ENCODE measurements at places on chromosomes 1 and 21. TPM values are rescaled to one million over a fixed set of nuclear protein-coding genes. Genes with fewer than 3 reads are reported as not detected.

- peaks cover 8% of the 10 kb centered on the region for H3K4me1 ChIP-seq
- DNase-seq = no peak
- H3K4me3 ChIP-seq = no peak overlapping the region
- H3K27ac ChIP-seq = no peak overlapping the region
These were observed 71.9 kb downstream of the CD34 start for GRCh38 chr1:207839083-207839413.

DNA sequence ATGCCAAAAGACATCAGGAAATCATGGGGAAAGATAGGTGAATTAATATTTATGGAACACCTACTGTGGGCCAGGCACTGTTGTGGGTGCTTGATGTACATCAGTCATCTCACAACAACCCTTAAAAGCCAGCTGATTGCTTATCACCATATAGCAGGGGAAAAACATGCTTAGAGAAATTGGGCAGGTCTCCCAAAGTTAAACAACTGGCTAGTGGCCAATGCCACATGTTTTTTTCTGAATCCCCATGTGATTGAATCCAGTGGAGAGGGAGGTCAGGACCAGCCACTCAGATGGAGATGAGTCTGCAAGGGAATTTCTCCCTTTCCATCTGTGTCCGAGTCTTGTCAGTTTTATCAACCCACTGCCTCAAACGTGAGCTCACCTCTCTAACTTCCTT, 33.5 kb downstream of the UTP25 start:
- H3K27ac ChIP-seq = no peak overlapping the region
- H3K36me3 ChIP-seq = no peaks in the 10 kb centered on the region
- H3K27me3 ChIP-seq = no peaks in the 10 kb centered on the region

GRCh38 chr1:46646331-46646730, 21.8 kb downstream of the ATPAF1 start:
- H3K4me1 ChIP-seq = peaks cover 8% of the 10 kb centered on the region
- H3K36me3 ChIP-seq = no peaks in the 10 kb centered on the region
- no peak overlapping the region for H3K4me3 ChIP-seq
- no peaks in the 10 kb centered on the region for H3K27me3 ChIP-seq
- DNase-seq = no peak

- no peaks in the 10 kb centered on the region for H3K27me3 ChIP-seq
- no peak overlapping the region for H3K4me3 ChIP-seq
- H3K36me3 ChIP-seq = no peaks in the 10 kb centered on the region
- H3K4me1 ChIP-seq = no peaks in the 10 kb centered on the region
- peak; percentile 42 for DNase-seq
- H3K27ac ChIP-seq = no peak overlapping the region
These were observed 38.2 kb upstream of the H6PD start for GRCh38 chr1:9196129-9197040.

DNA sequence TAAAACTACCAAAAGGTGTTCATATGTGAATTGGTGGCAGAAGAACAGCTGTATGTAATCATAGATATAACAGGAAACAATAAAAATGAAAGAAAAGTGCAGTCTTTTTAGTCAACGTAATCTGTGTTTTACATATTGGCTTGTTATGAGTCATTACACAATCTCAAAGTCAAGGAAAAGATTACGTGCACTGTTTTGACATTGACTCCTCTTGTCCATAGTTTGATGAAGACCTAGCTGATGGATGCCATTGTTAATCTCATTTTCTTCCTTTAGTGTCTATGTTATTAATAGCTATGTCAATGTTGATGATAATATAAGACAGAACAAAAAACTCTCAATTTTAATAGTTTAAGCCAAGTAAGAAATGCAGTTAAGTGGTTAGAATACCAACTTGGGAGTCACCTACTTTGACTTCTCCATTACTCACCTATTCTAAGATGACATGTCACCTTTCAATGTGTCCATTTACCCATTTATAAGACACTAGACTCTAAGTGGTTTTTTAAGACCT, 84.5 kb upstream of the SAMSN1 start:
- H3K36me3 ChIP-seq = no peaks in the 10 kb centered on the region
- H3K4me3 ChIP-seq = no peak overlapping the region
- no peaks in the 10 kb centered on the region for H3K27me3 ChIP-seq
- H3K27ac ChIP-seq = no peak overlapping the region

GRCh38 chr1:19222979-19223824, 13.1 kb upstream of the UBR4 start:
- H3K36me3 ChIP-seq = no peaks in the 10 kb centered on the region
- H3K4me1 ChIP-seq = no peaks in the 10 kb centered on the region
- no peaks in the 10 kb centered on the region for H3K27me3 ChIP-seq
- no peak overlapping the region for H3K4me3 ChIP-seq
- DNase-seq = no peak
- H3K27ac ChIP-seq = no peak overlapping the region

DNA sequence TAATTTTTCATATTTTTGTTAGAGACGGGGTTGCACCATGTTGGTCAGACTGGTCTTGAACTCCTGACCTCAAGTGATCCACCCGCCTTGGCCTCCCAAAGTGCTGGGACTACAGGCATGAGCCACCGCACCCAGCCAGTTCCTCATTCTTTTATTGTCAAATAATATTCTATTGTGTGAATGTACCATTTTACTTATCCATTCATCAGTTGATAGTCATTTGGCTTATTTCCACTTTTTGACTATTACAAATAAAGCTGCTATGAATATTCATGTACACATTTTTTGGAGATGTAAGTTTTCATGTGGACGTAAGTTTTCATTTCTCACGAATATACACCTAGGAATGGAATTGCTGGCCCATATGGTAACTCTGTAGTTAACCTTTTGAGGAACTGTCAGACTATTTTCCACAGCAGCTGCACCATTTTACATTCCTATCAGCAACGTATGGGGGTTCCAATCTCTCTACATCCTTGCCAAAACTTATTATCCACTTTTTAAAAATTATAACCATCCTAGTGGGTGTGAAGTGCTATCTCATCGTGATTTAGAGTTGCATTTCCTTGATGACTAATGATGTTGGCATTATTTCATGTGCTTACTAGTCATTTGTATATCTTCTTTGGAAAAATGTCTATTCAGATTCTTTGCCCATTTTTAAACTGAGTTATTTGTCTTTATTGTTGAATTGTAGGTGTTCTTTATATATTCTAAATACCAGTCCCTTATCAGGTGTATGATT, 12.7 kb downstream of the PACC1 start:
- H3K36me3 ChIP-seq = no peaks in the 10 kb centered on the region
- DNase-seq = no peak
- no peaks in the 10 kb centered on the region for H3K4me1 ChIP-seq

The ESRRG gene
- 9.6 TPM for total RNA-seq

The OR2G6 gene
- total RNA-seq = not detected

The OR2L2 gene
- total RNA-seq = not detected

The RAB3B gene
- 2.5 TPM for total RNA-seq

The GPR161 gene
- total RNA-seq = 9.3 TPM

The CELA2B gene
- total RNA-seq = 453 TPM

Data from pancreas (tissue), 10 donors.